ENCODE measurements at places on chromosomes 13 and 19.

DNA sequence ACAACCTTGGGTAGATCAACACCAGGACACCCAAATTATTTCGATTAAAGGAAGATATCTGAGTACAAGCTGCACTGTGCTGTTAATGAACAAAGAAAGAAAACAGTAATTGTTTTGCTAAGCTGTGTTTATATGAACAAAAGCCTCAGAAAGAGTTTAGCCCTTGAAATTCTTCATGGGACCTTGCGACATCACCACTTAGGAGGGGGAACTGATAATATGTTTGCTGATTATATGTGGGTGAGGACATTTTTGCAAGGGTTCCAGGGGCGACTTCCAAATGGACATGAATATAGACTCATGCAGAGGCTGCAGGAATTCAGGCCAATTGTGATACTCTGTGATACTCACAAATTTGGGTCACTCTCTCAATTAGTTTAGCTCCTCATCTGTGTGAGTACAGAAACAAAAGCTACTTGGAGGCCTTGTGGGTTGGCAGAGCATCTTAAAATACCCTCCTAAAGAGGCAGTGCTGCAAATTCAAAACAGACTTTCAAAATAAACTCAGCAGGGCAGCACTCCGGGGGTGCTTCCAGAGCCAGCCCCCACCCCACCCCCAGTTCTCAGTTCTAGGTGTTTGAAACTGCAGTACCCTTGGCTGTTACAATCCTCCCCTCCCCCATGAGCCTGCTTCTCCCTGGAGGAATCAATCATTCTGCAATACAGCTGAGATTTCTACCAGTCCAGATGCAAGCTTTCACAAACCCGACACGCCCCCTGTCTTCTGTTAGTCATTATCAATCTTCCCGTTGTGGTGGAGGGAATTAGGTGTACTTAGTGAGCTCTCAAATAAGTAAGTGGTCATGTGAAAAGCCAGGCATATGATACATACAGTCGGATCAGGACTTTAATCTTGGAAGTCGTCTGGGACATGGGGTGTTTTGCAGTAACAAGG lies 97.0 kb upstream of the MBNL2 start:
- no peak for DNase-seq

DNA sequence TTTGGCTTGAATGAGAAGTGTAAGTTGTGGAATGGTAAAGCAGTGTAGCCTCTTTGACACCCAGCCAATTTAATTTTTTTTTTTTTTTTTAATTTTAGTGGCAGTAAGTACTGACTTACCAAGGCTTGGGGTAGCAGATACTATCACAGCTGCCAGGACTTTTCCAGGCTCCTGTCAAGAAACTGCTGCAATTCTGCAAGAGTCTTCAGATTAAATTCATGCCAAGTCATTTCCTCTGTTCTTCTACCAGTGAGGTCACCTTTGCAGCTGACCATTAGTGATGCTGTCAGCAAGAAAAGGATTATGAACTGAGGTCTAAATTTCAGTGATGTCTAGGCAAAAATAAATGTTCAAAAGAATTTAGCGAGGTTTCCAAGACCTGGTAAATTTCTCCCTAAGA lies 91.2 kb downstream of the GGACT start:
- DNase-seq: no peak

DNA sequence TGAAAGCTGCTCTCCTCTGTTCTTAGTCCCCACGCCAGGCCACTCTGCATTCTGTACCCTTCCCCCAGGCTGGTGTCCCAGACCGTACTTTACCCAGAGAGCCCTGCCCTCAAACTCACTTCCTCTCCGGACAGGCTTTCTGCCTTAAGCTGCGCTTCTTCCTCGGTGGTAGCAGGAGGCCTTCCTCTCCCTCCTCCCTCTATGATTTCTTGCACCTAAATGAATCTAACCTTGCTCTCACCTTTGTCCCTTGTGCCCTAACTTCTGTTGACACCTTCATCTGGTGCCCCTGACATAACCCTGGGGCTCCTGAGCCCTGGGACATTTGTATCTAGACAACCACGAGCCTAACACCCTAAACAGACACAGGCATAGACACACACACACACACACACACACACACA lies 29.6 kb upstream of the CEACAM21 start:
- DNase-seq: no peak

DNA sequence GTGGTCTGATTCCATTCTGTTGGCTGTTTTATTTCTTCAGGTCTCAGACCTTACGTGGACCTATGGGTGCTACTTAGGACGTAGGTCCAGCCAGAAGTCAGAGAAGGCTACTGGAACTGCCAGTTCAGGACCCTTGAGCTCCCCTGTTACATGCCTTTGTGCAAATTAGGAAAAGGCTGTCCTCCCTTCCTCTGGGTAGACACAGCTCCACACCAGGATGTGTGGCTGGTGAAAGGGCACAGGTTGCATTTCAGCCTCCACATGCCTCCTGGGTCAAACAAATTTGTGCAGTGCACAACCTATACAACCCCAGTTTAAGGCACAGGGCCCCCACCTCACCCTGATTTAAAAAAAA lies 43.9 kb upstream of the MAP3K10 start:
- DNase-seq: no peak

DNA sequence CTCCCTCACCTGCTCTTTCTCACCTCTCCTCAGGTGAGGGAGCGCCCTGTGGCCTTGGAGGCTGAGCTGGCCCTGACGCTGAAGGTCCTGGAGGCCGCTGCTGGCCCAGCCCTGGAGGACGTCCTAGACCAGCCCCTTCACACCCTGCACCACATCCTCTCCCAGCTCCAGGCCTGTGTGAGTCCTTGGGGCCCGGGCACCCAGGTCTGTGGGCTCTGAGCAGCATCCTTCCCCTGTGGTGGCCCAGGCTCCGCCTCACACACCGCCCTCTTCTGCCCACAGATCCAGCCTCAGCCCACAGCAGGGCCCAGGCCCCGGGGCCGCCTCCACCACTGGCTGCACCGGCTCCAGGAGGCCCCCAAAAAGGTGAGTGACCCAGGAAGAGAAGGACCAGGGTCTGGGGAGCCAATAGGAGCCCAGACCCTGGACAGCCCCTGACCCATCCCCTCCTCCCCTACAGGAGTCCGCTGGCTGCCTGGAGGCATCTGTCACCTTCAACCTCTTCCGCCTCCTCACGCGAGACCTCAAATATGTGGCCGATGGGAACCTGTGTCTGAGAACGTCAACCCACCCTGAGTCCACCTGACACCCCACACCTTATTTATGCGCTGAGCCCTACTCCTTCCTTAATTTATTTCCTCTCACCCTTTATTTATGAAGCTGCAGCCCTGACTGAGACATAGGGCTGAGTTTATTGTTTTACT lies 1.9 kb downstream of the IFNL1 start:
- no peak for DNase-seq

GRCh38 chr19:45863840-45864628 lies at the start of gene FOXA3:
Gene FOXA3 (plus strand): TSS chr19:45864326. CDS start chr19:45864457, 131 bp downstream.
- DNase-seq: no peak

GRCh38 chr13:50080203-50080910 lies 65.1 kb downstream of the KCNRG start:
- DNase-seq: no peak

DNA sequence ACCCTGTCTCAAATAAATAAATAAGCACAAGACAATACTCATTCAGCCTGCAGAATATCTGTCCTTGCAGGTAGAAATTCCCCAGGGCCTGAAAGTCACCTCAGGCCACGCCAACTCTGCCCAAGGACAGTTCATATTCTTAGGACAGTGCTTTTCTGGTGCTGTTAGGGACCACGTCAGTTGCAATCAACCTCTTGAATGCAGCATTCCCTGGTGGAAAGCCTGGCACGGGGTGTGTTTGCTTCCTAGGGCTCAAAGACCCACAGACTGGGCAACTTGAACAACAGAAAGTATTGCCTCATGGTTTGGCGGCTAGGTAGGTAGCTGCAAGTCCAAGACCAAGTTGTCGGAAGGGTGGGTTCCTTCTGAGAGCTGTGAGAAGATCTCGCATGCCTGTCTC lies 160.3 kb downstream of the KCTD15 start:
- no peak for DNase-seq

DNA sequence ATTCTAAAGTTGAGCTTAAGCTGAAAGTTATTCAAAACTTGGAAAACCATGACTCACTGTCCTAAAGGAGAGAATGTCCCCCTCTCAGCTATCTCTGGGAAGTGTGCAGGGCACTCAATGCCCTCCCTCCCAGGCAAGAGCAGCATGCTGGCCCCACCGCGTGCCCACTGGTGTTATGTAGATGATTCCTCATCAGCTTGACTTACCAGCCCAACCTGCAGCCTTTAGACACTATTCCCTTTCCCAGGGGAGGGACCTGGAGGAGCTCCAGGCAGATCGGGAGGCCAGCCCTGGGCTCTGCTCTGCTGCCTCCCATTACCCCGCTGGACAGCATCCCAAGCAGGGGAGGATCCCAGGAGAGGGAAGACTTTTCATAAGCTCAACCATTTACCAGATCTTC lies 124.6 kb downstream of the FGF14 start:
- no peak for DNase-seq

DNA sequence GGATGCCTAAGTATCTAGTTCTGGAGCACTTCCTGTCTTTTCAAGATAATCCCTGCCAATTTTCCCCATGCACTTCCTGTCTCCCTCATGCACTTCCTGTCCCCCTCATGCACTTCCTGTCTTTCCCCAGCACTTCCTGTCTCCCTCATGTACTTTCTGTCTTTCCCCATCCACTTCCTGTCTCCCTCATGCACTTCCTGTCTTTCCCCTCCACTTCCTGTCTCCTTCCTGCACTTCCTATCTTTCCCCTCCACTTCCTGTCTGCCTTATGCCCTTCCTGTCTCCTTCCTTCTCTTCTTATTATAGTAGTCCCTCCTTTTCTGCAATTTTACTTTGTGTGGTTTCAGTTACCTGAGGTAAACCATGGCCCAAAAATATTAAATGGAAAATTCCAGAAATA lies 3.0 kb upstream of the TNNT1 start:
- no peak for DNase-seq

DNA sequence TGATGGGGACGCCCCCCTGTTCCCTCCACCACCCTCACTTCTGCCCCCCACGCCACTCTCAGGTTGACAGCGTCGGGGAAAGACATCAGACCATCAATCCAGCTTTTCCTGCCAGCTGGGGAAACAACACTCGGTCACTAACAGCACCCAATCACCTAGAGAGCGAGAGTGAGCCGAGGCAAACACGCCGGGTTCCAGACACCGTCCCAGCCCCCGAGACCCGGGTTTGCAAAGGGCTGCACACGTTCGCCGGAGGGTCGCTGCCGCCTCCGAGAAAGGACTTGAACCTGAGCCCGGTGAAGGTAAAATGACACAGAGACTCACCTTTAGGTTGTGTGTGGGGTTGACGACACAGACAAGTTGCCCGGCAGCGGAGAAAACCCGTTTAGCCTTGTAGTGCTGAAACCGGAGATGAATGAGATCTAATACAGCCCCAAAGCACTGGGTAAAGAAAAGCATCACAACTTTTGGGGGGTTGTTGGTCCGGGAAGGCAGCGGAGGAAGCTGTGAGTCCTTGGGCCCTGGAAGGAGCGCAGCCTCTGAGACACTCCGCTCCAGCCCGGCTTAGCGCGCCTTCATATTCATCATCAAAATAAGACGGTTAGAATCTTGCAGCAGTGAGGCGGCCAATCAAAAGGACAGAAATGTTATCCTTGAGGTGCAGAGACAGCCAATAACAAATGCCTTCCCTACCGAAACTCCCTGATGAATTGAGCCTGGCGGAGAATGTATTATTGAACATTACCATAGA lies at the start of gene SIAH3:
Gene SIAH3, minus strand, starts transcription at position 583 of the 751 bp plus-strand sequence. Its CDS starts 124 bp downstream, at position 459.
- DNase-seq: no peak

DNA sequence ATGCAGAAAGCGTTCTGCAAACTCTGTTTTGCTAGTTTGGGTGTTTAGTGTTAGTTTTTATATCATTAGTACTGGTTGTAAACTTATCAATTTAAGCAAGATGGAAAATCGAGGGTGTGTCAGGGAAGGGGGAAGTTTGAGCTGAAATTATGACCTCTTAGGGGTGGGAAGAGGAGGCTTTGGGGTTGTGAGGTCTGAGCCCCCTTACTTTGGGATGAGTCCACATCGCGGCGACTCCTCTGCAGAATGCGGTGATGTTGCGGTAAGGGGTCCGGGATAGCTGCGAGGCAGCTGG lies 743 bp upstream of the NDUFS7 start:
- DNase-seq: no peak

GRCh38 chr19:17520865-17521264 lies 9.4 kb downstream of the PGLS start:
- no peak for DNase-seq

Data from activated CD4-positive, CD25-positive, alpha-beta regulatory T cell (primary cell).